ENCODE measurements at places on chromosomes 4 and X.

GRCh38 chr4:5730993-5731990, 20.3 kb downstream of the EVC start:
- no peak for DNase-seq

- DNase-seq: no peak
Observed at GRCh38 chrX:5242091-5242790, 986.4 kb downstream of the NLGN4X start.

DNA sequence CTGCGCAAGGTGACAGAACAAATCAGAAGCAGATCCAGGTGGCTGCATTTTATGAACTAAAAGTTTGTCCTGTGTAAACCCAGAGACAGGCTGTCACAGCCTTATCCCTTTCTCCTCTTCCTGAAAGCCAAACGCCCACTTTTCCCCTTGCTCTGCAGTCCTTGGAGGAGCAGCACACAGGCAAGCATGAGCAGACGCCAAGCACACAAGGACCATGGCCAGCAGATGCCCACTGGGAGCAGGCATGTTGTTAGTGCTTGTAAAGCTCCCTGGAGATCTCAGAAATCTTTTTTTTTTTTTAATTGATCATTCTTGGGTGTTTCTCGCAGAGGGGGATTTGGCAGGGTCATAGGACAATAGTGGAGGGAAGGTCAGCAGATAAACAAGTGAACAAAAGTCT, 11.5 kb upstream of the HOPX start:
- DNase-seq: no peak

- DNase-seq: no peak
Observed at GRCh38 chrX:25737540-25737939, 400.6 kb upstream of the MAGEB18 start.

- no peak for DNase-seq
Observed at GRCh38 chr4:80336582-80336981, 1.1 kb downstream of the CFAP299 start.

DNA sequence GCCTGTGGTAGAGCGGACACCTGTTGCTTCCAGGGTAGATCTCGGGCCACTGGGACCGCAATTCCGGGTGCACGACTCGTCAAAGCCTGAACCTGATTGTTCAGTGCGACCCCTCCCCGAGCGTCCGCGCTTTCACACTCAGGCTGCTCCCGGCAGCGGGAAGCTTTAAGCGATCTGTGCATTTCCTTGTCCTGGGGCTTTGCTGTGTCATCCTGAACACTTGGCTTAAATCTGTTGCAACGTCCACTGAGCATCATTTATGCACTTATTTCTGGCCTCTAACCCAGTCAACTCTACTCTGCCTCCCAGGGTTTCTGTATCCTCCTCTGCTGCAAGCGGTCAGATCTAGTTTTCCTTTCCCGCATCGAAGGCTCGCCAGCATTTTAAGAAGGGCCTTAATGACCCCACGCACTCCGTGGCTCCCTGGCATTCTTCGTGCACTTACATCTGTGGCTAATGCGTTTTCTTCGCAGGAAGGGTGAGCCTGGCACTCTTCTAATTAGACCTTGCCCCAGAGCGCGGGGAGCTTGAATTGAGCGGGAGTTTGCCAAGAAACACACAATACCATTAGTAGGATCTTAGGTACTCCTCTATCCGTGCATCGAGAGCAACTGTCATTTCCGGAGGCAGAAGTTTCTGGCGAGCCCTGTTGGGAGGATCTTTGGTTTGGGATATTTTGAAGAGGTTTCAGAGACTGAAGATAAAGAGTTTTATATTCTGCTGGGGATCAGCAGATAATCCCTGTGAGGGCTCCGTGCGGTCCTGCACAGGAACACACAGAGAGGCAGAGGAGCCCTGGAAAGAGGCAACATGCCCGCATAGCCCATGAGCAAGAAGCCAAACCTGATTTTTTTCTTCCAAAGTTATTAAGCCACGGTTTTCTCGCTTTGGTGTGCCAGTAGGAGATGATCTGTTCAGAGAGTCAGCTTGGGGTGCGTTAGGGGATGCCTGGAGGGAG, 654 bp upstream of the DDIT4L start:
- DNase-seq: no peak

DNA sequence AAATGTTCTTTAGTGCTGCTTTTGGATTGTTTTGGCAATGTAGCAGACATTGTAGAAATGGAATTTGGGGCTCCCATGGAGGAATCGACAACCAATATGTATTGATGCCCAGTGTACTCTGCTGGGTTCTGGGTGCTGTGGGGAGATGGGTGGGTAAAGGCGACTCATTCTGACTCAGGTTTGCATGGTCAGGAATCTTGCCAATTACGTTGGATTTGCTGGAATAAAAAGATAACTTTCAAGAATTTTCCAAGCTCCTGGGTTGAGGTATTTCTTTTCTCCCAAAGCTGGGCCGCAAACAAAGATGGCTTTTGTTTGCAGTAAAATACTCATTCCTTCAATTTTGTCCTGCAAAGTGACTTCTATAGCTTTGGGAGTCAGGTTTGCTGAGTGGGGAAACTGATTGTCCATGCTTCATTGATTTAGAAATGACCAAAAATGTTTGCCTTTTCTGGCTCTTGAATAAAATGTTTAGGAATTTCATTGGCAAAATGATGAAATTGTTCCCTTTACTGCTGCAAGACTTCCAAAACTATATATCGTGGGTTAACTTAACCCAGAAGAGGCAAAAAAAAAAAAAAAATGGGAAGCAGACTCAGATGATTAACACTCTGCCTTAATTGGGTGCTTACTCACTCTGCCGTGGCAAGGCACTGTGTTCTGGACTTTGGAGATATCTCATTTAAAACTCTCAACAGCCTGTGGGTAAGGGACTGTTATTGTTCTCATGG, 57.0 kb downstream of the RTL9 start:
- no peak for DNase-seq

GRCh38 chr4:66294638-66295037, 624.3 kb upstream of the EPHA5 start:
- no peak for DNase-seq

DNA sequence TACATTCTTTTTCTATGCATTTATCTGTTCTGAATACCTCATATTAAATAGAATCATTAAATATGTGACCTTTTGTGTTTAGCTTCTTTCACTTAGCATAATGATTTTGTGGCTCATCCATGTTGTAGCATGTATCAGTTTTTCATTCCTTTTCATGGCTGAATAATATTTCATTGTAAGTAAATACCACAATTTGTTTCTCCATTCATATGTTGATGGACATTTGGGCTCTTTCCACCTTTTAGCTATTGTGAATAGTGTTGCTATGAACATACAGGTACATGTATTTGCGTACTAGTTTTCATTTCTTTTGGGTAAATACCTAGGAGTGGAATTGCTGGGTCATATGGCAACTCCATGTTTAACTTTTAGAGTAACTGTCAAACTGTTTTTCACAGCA, 85.1 kb downstream of the GNL3L start:
- no peak for DNase-seq

DNA sequence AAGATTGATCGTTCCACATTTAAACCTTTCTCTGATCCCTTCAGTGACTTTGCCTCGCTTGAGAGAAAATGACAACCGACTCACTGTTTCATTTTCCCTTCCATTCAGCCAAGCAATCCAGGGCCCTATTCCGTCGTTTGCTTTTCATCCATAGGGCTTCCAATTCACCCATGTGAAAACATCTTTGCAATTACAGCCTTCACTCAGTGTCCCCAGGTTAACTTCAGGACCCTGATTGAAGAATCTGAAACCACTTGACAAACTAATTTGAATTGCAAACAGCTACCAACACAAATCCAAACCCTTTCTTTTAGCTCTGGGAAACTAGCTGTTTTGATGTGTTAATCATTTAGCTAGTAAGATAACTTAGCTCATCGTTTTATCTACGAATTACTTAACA, 120.2 kb upstream of the FAM9C start:
- DNase-seq: no peak

DNA sequence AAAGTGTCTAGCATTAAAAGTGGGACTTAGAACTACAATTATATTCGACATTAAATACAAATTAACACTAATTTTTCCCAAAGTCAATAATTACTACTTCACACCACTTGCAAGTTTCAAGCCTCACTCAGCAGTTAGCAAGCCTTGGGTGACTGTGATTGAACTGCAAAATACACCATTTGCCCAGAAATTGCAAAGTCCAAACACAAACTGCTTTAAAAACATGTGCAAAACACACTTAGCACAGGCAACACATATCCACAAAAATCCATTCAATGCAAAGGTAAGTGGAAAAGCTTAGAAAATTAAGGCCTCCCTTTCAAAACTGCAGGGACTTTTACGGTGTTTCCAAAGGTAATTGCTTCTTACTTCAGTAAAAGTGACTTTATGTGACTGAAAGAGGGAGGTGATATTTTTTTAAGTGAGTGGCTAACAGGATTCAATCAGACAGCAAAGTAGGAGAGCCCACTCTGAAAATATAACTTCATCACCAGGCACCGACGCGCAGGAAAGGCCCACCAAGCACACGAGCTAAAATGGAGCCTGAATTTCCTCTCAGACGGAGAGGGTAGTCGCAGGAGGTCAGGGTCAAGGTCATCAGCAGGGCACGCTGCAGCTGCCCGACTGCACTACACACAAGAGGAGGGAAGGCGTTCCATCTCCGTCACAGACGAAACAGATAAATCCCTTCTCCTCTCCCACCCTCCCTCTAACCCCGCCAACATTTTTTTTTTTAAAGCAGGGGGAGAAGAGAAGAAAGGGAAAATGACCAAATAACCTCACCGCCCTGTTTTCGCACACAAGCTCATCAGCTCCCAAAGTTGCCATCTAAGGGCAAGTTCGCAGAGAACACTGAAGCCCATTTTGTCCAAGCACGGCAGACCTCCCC, 3.1 kb downstream of the ZNF827 start:
- no peak for DNase-seq

DNA sequence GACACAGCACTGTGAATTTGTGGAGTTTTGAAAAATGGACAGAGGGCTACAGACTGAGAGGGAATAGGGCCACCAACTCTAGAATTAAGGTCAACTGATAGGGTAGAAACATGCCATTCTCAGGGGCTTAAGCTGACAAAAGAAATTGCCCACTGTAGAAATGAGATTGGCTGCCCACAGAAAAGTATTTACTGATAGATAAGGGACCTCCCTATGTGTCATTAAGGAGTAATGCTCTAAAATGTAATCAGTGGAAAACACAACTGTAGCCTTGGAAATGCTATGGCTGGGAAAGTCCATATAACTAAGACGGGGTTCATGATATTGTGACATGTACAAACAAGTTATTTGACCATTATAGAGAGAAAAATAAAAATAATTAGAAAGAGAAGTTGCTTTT, 4.6 kb downstream of the RTL9 start:
- no peak for DNase-seq

GRCh38 chr4:126719852-126720251, 912.9 kb upstream of the INTU start:
- DNase-seq: no peak

DNA sequence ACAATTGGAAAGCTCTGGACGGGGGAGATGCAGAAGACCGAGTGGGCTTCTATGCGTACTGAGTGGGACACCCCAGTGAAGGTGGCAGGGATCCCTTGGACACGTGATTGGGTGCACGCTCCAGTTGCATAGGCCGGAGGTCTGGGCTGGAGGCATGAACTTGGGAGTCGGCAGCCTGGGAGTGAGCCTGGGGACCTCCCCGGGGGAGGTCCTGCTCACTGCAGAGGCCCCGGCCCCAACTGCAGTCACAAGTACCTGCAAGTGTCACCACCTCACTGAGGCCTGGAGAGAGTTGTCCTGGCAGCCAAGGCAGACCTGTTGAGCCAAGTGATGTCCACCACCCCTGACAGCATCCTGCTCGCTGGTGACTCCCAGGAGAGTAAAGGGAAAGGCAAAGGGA, 49.3 kb upstream of the HMX1 start:
- DNase-seq: no peak

DNA sequence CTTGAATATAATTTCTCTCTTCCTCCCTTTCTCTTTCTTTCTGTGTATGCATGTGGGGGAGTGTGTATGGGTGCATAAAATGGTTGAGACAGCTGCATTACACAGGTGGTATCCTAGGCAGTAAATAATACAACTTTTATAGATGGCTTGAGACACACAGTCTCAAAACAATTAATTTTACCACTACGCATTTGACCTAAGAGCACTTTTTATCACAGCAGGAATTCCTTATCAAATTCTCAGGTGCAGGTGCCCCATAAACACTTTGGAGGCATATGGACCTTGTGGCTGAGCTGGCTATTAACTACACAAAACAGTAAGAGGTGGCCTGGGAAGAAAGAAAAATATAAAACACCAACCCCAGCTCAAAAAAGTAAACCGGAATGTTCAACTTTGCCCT, 91.3 kb downstream of the RASGEF1B start:
- DNase-seq: no peak

- no peak for DNase-seq
Observed at GRCh38 chrX:41116948-41117347, 31.7 kb downstream of the USP9X start.

DNA sequence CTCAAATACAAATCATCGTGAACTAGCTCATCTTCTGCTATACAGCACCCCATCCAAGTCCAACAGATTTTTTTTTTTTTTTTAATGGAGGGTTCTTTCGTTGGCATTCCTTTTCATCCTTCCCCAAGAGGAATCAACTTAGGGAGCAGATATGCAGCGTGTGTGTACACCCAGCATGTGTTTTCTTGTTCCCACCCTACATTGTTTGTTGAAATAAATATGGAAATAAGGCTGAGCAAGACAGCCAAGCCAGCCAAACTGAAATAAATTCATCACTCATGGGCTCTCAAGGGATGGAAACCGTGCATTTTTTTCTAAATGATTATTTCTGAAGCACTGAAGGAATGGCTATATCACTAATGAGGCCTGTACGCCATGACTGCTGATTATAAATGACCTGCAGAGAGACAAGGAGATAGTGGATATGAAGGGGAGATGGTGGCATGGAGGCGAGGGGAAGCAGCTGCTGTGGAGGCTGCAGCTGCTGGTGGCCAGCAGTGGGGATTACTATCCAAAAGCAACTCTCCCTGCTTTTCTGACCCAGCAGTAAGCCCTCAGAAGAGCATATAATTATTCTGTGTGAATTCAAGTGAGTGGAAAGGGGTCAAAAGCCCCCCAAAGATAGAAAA, 173.9 kb downstream of the MGST2 start:
- DNase-seq: no peak

GRCh38 chrX:47612418-47612817, 7.2 kb downstream of the SYN1 start:
- DNase-seq: no peak

DNA sequence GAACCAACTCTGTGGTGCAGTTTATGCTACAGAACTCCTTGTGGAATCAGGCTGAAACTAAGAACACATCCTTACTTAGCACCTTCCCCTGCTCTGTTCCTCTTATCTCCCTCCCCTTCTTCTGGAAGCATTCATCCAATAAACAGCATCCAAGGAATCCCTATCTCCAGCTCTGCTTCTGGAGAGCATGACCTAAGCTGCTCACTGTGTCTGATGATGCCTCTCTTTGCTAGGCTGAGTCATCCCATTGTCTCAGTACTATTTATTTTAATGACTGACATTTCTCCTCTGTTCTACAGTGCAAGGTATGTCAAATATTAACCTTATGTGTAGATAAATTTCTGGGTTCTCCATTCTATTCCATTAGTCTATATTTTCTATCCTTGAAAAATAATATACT, 71.2 kb downstream of the BEND2 start:
- no peak for DNase-seq

GRCh38 chr4:1011022-1011665, at the start of gene FGFRL1:
Gene FGFRL1 (plus strand): TSS chr4:1011626. CDS start chr4:1012486, 860 bp downstream.
- peak; percentile 93 for DNase-seq

GRCh38 chr4:189228726-189229125, 711.9 kb upstream of the FRG1 start:
- DNase-seq: no peak

GRCh38 chr4:167233685-167234315, 494 bp downstream of the SPOCK3 start:
- DNase-seq: peak; percentile 42
